ENCODE measurements at places on chromosomes 3 and 15.

DNA sequence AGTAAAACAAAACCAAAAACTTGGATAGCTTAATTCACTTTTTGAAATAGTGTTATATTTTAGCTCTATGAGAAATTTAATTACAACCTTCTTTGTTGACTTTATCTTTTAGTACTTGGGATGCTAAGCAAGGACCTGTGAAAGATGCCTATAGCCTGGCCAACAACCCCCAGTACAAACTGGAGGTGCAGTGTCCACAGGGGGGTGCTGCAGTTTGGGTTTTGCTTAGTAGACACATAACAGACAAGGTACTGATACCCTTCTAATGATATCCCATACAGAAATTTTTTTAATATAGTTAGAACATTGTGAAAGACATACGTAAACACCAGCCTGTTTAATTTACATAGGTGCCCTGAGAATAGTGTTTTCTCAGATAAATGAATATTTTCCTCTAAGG, 35.3 kb downstream of the CAPN7 start:
- DNase-seq = no peak

GRCh38 chr15:66673410-66674322, 28.4 kb upstream of the SMAD6 start:
- peak; percentile 89 for DNase-seq

DNA sequence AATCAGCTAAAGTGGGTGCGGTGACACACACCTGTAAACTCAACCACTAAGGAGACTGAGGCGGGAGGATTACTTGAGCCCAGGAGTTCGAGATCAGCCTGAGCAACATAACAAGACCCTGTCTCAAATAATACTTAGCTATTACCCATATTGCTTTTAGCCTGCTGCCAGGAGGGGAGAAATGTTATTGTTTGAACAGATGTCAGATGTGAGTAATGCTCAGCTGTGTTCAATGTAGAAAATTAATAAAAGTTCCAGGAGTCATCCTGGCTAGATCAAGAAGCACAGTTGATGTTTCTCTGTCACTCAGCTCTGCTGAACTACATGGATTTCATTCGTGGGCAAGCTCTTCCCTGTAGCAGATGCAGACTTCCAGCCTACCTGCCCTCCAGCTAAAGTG, 22.2 kb downstream of the LSM3 start:
- no peak for DNase-seq

- no peak for DNase-seq
Measured at GRCh38 chr15:81286621-81287121, 37.3 kb downstream of the STARD5 start.

DNA sequence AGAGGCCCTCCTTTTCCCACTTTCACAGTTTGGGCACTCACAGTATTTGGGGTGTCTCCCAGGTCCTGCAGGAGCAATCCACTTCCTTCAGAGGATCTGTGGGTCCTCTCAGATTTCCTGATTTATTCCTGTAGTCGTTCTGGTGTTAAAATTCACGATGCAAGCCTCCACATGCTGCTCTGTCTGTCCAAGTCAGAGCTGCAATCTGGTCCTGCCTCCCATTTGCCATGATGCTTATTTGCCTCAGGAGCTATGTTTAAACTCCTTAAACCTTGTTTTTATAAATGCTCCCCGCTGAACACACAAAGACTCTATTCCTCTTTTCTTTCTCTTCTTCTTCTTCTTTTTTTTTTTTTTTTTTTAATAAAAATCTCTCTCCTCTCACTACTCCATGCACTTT, 558.7 kb upstream of the NECTIN3 start:
- DNase-seq = no peak

DNA sequence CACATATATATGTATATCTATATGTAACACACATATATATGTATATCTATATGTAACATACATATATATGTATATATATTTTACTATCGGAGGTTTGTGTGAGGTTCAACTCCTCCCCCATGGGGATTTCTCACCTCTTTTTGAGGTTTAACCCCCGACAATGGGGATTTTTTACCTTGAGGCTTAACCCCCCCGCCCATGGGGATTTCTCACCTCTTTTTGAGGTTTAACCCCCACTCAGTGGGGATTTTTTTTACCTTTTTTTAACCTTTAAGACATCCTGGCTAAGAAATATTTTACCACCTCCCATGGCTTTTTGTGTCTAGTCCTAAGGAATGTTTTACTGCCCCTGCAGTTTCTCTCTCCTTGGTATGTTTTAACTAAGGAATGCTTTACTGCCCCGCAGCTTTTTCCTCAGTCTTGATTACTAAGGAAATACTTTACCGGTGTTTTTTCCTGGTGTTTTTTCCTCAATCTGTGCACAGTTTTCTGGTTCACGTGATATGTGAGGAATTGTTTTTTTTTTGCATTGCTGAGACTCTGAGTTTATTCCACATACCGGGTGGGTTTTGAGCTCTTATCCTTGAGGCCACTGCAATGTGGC, 185.2 kb downstream of the KLF13 start:
- no peak for DNase-seq

DNA sequence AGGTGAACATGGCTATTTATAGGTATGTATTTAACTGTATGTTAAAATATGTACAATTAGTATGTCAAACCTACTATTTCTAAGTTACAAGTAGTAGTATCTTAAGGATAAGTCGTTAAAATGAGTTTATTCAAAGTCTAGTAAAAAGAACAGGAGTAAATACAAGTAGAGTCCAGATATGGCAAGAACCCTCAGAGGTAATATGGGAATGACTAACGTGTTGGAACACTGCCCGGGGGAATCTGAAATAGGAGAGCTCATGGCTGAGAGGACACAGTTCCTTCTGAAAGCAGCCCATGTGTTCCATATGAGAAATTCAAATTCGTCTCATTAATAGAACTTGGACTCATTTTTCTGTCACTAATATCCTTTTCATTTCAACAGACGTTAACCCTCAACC, 158.8 kb downstream of the CLSTN2 start:
- DNase-seq = no peak

DNA sequence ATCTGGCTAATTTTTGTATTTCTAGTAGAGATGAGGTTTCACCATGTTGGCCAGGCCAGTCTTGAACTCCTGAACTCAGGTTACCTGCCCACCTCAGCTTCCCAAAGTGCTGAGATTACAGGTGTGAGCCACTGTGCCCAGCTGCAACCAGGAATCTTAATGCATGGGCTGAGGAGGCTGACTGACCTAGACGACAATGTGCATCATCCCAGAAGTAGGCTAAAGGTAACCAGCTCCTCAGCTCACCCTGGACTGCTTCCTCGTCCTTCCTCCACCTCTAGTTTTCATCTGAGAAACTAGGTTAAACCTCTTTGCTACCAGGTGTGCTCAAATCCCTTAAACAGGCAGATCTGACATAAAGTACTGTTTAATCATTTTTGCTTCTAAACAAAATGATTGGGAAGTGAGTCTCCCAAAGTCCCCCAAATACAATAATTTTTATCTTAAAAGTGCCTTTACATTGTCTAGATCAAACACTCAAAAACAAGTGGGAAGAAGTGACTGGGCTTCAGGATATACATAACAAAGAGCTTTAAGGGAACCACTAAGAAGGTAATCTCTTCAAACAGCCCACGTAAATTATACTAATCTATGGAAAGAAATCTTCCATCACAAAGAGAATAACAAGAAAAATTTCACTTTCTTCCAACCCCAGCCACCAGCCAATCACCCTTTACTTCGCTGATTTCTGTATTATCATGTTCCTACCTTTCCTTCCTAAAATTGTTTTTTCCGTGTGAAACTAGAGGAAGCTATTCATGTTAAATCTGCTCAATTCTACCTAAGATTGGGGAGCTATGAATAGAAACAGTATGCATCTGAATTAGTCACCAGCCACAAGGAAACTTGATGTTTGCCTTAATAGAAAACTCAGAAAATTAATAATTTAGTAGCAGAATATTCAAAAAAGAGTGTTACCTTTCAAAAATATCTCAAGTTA, 34.7 kb downstream of the IGF2BP2 start:
- DNase-seq = no peak

DNA sequence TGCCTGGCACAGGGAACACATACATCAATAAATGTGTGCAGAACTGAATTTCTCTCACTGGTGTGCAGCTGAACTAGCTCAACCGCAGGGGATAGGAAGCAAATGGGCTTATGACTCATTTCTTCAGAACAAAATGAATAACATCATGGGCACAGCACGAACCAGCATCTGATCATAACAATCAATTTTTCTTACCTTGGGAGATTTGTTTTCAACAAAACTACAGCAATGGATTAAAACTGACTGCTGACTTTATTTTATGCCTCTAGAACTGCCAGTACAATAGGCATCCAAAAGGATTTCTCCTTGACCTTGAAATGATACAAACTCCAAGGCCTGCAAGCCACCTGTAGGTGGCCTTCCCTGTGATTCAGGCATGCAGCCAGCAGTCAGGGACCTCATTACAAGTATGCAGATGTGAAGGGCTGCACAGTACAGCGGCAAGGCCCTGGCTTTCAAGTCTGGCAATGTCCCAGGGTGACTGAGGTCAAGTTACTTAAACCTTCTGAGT, 26.1 kb downstream of the TAMM41 start:
- peak; percentile 51 for DNase-seq

DNA sequence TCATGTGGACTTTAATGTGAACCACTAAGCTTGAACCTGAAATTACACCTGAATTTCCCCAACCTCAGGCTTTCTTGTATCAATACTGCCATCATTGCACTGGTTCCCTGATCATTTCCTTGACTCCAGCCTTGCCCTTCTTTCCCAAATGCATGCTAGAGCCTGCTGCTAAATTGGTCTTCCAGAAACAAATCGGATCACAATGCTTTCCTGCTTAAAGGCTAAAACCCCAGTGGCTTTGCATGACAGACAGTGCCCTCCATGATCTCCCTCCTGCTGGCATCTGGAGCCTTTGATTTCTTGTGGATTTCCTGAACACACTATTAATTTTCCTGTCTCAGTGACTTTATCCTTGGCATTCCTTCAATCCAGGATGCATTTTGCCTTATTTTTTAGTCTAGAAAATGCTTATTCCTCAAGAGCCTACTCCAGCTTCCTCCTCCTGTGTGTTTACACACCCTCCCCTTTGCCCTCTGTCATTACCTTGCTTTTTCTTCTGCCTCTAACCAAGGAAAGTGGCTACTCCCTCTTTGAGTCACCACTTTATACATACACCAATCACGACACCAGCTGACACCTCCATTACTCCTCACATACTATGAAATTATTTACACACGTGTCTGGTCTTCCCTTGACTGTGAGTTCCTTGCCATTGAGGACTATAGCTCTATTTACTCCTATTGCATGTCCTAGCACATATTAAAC, 214.6 kb downstream of the KCNAB1 start:
- DNase-seq = no peak

DNA sequence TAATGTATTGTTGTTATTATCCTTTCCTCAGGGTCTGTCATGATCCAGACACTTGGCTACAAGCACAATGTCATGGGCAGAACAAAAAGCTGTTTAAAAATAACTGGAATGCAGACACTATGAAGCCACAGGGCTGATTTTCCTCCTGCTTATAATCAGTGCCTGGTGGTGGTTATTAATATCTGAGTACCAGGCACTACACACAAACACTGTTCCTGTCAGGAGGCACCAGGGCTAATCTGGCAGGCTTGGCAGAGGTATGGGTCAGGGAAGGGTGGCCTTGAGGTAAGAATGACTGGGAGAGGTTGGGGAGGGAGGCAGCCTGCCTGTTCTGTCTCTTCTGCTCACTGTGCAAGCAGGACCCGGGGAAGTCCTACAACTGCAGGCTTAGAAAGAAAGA, 67.2 kb downstream of the WDR76 start:
- no peak for DNase-seq

- no peak for DNase-seq
Measured at GRCh38 chr15:52709187-52709981, 30.2 kb upstream of the ATOSA start.

- DNase-seq = no peak
Measured at GRCh38 chr3:81349816-81350340, 411.6 kb downstream of the GBE1 start.

DNA sequence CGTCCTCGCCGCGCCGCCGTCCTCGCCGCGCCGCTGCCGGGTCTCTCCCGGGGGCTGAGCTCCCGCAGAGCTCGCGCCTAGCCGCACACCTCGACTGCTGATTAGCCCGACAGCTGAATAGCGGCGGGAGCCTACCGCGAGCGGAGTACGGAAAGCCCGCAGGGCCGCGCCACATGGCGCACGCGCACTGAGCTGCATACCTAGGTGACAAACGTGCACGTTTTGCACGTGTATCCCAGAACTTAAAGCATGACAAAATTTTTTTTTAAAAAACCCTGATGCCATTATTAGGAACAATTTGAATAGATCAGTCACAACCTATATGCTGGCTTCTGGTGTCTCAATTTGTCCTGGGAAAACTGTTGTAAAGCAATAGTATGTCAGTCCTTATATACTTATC, at the start of gene GOLGA8A:
Gene GOLGA8A (minus strand): TSS at position 122 of the 400 bp plus-strand sequence. CDS start 48,117 bp downstream, outside the sequence.
- peak; percentile 94 for DNase-seq

- DNase-seq = no peak
Measured at GRCh38 chr3:146313031-146313745, 62.3 kb upstream of the PLSCR4 start.

GRCh38 chr3:184540777-184541681, 20.6 kb upstream of the EPHB3 start:
- peak; percentile 87 for DNase-seq

DNA sequence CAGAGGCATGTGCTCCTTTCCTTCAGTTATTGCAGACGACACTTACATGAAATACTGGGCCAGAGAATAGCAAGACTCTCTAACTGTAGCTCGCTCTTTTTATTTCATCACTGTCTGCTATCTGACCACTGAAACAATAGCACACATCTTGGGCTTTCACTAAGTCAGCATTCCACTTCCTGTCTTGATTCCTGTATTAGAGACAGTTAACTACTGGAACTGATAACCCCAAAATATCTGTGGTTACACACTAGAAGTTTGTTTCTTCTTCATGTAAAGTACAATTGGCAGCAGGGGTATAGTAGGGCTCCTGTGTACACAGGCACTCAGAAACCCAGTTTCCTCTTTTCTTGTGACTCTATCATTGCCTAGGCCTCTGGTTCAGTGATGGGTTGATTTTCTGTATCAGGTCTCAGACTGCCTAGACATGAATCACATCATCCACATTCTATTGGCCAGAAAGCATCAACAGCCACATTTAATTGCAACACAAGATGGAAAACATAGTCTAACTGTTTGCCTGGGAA, 230.2 kb upstream of the CD96 start:
- no peak for DNase-seq

DNA sequence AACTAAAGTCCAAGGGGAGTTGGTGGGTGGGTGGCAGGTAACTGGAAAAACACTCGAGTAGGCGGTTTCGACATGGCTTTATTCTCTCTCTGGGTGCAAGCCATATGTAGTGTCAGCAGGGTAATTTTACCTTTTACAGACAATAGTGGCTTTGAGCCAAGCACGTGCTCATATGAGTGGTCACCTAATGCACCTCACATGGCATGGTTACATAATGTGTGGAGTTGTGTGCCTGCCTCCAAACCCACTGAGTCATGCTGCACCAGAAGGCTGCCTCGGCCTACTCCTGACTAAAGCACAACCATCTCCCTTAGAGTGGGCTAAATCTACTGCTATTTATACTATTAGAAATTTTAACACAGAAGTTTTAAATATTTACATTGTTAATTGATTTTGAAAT, 16.5 kb downstream of the CCRL2 start:
- DNase-seq = no peak

DNA sequence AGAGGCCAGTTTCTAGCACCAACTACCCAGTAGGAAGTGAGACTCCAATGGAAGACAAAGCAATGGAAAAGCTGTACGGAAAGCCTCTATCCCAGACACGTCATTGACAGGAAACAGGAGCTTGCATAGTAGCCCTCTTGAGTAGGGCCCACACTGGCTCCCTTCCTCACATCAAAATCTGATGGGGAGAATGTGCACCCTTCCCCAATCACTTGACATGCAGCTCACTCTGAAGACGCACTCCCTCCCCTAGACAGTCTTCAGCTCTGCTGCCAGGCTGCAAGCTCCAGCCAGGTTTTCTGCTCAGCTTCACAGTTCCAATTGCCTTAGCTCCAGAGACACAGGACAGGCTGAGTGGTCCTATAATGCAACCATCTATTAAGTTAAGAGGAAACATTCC, 567.8 kb downstream of the EPHB1 start:
- DNase-seq = no peak
